ENCODE measurements at places on chromosomes 2 and 18.

DNA sequence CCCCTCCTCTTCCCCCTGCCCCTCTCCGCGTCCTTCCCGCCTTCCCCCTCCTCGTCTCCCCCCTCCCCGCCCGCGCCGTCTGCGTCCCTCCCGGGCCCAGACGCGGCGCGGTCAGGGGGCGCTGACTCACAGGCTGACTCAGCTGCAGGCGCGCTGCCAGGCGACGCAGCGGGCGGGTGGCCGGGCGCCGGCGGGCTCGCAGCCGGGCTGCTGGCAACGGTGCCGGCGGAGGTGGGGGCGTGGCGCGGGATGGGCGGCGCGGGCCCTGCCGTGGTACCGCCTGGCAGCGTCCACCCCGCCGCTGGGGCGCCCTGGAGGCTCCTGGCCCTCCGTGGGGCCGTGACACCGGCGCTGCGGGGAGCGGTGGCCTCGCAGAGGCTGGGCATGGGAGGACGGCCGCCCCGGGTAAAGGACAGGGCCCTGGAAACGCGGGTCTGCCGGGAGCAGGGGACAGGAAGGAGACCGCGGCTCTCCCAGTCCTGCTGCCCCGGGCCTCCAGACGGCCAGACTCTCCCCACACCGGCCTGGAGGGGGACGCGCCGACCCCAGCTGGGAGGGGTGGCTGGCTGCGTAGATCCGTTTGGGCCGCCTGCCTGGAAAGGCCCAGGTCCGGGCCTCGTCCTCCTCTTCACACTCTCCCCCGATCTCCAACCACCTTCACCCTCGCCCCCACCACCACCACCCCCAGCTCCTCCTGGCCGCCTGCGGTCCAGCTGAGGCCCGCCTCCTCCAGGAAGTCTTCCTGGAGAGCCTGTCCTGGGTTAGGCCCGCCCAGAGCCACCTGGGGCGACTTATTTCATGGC, 10.0 kb upstream of the PROC start:
- peak; percentile 82 for DNase-seq

GRCh38 chr2:162746310-162746709, 92.3 kb downstream of the KCNH7 start:
- no peak for DNase-seq

DNA sequence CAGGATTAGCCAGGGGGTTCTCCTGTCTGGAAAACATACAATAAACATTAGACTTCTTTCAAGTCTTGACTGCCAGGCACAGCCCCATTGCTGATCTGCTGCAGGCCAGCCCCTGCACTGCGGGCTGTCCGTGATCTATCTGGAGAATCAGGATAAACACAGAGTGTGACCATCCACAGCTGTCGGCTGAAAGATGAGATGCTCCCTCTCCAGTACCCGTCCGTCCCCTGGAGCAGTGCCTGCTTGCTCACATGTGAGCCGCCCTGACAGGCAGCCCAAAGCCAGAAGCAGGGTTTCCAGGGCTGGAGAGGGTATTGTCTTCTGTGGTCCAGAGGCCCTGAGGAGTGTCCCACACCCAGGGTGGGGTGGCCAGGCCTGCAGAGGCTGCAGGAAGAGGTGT, 46.1 kb upstream of the FOSL2 start:
- DNase-seq, result no peak

GRCh38 chr18:58496231-58496630, 132.7 kb downstream of the ALPK2 start:
- no peak for DNase-seq

DNA sequence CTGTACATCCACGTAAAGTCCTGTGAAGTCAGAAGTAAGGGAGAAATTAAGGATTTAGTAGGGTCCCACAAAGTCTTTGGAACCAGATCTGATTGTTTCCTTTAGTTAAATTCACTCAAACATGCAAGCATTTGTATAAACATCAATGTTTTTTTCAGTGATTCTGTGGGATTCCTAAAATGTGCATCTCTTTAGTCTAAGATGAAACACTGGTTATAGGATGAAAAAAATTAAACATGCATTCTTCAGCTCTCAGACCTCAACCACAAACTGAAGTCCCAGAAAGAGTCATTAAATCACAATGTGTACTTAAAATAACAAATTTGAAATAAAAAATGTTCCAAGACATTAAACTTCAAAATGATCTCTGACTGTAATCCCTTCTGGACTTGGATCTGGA, 76.5 kb upstream of the APCDD1 start:
- DNase-seq, result no peak

DNA sequence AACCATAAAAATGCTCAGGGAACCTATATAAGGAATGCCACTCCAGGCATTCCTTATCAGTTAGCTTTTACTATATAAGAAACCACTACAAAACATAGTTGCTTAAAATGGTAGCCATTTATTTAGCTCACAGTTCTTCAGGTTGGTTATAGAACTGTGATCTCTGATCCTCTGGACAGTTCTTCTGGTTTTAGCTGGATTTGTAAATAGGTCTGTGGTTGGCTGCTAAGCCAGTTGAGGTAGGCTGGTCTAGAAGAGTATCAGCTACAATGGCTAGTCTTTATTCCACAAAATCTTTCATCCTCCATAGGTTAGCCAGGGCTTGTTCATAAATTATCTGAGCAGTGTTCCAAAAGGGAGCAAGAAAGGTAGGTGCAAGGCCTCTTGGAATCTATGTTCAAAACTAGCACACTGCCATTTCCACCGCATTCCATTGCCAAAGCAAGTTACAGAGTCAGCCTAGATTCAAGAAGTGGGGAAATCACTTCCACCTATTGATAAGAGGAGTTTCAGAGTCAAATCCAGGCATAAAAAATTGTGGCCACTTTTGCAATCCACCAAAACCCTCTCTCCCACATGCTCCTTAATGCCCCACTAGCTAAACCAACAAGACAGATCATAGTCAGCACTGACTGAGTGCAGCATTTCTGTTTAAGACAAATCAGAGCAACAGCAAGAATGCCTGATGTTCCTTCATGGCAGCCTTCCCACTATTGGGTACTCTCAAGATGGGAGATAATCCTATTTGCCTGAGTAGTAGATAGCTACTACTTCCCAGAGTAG, 146.4 kb downstream of the IRS1 start:
- no peak for DNase-seq

DNA sequence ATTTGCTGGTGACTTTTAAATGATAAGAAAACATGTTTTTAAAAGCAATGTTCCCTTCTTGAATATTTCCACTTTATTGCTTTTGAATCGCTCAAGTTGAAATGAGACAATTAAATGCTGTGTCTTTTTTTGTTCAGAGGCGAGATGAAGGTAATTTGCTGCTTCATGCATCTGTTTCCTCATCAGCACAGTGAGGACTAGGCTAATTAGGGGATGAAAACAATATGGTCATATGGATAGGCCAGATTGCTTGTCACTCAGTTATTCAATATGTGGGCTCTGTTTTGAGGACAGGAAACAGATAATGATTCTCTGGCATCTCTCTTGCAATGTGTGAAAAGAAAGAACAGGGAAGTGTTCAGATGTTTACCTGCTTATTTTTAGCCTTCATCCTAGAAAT, 61.0 kb downstream of the ERBB4 start:
- DNase-seq, result no peak

GRCh38 chr2:11904941-11905340, 158.5 kb downstream of the LPIN1 start:
- no peak for DNase-seq

GRCh38 chr18:34493566-34494358, 216.3 kb upstream of the DTNA start:
- DNase-seq, result peak; percentile 8

DNA sequence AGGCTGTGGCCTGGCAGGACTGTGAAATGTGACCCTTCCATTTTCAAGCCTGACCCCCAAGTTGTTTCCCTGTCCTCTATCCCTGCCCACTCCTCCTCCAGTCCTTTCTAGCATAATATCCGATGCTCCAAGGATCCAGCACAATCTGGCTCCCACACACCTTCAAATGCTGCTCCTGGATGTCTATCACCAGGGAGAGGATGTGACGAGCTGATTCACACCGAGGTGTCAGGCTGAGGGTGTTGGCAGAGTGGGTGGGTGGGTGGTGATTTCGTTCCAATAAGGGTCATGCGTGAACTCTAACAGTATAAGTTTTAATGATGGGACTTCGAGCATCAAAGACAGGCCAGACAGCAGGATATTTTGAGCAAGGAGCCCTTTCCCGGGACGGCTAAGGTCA, 107.8 kb downstream of the CELF4 start:
- DNase-seq, result no peak

DNA sequence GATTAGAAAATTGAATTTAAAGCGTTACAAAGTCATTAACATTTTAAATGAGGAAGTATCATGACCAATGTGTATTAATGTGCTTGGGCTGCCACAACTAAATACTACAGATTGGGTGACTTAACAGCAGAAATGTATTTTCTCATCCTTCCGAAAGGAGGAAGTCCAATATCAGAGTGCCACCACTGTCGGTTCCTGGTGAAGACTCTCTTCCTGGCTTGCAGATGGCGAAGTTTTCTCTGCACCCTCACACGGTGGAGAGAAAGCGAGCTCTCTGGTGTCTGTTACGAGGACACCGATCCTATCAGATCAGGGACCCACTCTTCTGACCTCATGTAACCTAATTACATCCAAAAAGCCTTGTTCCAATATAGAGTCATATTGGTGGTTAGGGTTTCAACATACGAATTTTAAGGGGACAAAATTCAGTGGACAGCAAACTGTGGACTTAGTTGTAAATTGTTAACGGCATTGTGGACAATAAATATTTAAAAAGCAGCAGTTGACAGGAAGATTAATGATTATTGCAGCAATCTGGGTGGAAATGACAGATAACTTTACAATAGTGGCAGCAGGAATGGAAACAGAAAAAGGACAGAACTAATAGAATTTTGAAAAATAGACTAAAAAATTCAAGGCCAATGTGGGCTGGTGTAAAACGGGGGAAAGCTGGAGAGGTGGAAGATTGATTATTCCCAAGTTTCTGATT, 35.1 kb upstream of the CYRIA start:
- no peak for DNase-seq

DNA sequence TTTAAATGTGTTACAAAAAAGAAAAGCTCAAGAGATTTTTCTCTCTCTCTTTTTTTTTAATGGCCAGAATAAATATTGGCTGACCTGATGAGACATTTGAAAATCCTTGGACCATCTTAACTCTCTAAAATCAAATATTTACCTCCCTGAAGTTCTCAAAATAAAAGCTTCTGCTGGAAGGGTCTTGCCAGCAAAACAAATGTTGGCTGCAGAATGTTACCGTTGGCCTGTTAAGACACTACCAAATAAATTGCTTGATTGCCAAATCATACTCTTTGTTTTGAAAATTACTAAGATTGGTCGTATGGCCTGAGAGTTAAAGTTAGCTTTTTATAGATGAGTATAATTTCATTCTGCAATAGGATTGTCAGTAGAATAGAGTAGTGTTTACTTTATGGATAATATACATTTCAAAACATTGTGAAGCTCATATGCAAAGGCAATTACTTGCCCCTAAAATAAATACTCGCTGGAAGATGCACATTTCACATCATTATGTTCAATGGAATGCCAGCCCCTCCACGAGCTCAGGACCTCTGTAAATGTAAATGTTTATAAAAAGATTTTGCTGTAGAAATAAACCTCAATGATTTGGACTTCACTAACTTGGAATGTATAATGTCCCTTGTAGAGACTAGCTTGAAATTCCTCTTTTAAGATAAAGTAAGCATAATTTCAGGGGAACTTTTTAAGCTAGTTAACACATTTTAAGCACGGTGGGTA, 193.4 kb downstream of the SOX11 start:
- DNase-seq, result no peak
